ENCODE measurements at places on chromosomes 1 and 21.

DNA sequence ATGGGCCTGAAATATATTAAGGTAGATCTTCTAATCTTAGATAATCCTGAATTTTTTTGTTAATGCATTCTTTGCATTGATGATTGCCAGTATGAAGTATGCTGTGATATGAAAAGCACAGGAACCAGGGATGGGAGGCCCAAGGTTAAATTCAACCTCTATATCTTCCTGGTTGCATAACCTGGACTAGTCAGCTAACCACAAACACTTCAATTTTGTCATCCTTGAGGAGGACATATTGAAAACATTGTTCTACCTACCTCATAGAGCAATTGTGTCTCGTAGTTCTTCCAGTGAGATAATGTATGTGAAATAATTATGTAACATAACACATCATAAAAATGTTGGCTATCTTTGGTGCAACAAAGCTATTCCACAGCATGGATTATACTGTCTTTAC is 25.6 kb downstream of the PDC start:
- peak; percentile 9 for DNase-seq

- no peak for DNase-seq
Measured at GRCh38 chr1:170027760-170028159, 46.7 kb downstream of the KIFAP3 start.

DNA sequence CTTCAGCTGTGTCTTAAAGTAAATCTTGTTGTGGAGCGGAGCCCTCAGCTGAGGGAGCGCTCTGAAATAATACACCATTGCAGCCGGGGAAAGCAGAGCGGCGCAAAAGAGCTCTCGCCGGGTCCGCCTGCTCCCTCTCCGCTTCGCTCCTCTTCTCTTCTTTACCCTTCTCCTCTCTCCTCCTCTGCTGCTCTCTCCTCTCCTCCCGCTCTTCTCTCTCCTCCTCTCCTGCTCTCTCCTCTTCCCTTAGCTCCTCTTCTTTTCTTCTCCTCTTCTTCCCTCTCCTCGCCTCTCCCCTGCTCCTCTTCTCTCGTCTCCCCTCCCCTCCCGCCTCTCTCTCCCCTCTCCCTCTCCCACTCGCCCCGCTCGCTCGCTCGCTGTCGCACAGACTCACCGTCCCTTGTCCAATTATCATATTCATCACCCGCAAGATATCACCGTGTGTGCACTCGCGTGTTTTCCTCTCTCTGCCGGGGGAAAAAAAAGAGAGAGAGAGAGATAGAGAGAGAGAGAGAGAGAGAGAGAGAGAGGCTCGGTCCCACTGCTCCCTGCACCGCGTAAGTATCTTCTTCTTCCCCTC is at the start of gene PROX1:
PROX1 (plus strand) TSS at position 47 of the 580 bp plus-strand sequence. CDS start 8,563 bp downstream, outside the sequence.
- peak; percentile 79 for DNase-seq

DNA sequence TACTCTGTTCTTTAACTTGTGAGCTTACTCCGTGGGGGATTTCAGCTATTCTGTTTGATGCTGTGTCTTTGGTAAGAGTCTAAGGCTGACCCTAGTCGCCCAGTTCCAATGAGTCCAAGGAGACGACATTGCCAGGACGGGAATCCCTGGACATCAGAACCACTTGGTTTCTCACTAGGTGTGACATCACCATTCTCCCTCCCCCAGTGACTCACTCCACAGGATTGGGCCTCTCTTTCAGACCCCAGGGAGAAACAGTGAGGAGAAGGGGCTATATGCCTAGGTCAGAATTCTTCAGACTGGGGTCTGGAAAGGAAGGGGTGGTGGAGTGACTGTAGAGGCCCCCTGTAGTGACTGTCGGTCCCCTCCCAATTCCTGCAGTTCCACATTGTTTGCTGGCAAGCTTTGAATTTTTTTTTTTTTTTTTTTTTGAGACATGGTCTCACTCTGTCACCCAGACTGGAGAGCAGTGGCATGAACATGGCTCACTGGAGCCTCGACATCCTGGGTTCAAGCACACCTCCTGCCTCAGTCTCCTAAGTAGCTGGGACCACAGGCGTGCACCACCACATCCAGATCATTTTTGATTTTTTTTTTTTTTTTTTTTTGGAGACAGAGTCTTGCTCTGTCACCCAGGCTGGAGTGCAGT is 21.3 kb downstream of the ALPL start:
- DNase-seq = no peak

DNA sequence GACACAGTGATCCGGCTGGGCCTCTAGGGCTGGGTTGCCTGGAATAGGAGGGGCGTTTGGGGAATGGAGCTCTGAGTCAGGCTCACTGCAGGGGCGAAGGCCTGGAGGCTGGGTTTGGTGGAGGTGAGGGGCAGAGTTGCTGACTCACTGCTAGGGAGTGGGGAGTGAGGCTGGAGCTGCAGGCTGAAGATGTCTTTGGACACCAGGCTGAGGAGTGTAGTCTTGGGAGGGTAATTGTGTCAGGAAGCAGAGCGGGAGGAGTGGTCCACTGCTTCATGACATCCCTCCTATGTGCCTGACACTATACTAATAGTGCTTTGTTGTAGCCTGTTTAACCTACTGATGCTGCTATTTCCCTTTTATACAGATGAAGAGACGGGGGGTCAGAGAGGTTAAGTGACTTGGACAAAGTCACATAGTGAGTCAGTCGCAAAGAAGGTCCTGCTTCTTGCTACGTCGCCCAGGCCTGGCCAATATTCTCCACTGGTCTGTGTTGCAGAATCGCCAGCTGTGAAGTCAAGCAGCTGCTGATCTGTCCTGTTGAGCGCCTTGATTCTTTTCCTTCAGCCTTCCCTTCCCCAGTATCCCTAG is 13.6 kb downstream of the ACTL8 start:
- DNase-seq = peak; percentile 84

DNA sequence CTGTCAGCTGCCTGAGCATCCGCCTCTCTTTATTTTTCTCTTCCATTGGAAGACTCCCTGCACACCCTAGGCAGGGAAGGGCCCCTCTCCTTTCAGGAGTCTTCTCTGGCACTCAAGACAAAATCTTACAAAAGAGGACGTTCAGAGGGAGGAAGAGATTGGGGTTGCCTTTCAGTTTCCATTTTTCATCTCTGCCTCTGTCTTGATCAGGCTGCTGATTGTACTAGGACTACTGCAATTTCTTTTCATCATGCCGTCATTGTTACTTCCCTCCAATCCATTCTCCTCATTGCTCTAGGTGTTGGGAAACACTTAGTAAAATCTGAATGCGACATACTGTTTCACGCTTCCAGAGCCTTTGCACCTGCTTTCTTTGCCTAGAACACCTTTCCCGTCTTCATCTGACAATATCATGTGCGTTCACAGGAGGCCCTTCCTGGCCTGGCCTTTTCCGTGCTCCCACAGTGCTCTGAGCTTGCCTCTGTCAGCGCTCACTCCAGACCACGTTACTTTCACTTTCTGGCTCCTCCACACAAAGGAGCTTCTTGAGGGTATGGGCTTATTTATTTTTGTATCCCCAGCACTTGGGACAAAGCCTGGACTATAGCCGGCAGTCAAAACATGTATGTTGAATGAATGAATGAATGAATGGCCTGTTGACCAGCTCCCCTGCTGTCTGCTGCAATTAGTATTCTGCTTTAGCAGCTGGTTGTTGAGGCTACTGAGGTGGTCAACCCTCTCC is 10.9 kb downstream of the LRRC71 start:
- DNase-seq = no peak

GRCh38 chr1:106435269-106435668 is 621.2 kb upstream of the PRMT6 start:
- no peak for DNase-seq

- DNase-seq = no peak
Measured at GRCh38 chr1:53207726-53208125, 11.1 kb downstream of the CPT2 start.

DNA sequence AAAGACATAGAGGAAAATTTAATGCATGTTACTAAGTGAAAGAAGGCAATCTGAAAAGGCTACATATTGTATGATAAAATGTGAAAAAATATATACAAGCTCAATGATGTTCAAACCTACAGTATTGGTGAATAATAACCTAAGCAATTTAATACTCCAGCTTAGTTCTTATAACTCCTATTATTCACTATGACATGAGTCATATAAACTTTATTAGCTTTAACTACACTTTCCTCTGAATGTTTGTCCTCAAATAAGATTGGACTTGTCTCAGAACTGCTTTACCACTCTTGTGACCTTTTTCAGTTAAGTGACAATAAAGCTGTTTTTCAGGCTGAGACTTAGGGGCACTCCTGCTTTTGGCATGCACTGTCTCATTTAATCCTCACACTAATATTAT is 50.9 kb downstream of the CNST start:
- no peak for DNase-seq

DNA sequence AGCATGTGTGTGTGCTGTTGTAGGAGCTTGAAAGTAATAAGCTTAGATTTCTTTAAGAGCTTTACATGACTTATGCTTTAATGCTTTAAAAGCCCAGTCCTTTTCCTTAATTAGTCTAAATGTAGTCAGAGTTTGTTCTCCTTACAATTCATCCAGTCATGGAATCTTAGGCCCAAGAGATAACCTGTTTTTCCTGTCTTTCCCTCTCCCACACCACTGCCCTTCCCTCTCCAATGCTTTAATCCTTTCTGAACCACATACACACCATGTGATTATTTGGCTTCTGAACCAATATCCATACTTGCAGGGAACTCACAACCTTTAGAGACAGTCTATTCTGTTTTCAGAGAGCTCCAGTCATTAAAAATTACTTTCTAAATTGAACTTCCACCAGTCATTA is 37.6 kb downstream of the ALG6 start:
- DNase-seq = no peak

DNA sequence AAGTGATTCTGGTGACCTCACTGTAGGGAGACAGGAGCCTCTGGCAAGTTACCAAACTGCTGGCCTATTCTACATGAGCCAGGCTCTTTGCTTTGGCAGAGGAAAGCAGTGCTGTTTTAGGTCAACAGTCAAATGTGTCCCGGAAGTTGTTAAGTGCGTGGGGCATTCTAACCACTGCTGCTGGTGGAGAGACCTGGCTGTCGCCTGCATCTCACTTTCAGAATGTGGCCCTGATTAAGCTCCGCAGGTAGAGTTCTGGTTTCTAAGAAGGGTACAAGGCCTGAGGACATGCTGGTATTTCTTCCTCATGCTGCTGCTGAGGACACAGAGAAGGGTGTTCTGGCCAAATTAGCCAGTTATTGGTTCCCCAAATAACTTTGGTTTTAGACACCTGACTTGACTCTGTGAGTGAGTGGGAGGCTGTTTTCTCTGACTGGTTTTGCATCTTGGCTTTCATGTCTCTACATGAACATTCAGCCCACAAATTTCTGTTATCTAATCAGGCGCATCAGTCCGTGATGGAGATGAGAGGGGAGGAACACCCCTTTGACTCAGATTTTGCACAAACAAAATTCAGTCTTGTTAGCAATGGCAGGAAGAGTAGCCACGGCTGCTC is 120.8 kb downstream of the LMO4 start:
- peak; percentile 52 for DNase-seq

GRCh38 chr1:43004587-43005459 is 46.2 kb upstream of the SLC2A1 start:
- DNase-seq = no peak

DNA sequence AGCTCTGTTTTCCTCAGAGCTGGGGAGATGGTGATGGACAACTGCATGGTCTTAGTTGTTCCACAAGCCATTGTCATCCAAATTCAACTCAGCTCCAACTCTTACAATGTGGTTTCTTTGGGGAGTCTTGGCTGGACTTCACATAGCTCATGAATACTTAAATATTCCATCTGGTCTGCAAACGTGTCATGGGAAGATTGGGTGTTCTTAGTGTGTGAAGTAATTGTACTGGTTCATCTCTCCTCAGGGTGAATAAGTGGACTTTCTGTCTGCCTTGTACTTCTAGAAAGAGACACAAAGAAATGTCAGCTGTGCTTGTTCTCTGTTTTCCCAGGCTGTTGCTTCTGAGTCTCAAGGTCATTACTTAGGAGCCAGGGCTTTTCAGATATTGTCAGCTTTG is 106.6 kb downstream of the VPS13D start:
- DNase-seq = no peak
